ENCODE measurements at places on chromosomes 1 and 21.

GRCh38 chr21:39822042-39822441 is 45.2 kb upstream of the PCP4 start:
- no peak for DNase-seq

DNA sequence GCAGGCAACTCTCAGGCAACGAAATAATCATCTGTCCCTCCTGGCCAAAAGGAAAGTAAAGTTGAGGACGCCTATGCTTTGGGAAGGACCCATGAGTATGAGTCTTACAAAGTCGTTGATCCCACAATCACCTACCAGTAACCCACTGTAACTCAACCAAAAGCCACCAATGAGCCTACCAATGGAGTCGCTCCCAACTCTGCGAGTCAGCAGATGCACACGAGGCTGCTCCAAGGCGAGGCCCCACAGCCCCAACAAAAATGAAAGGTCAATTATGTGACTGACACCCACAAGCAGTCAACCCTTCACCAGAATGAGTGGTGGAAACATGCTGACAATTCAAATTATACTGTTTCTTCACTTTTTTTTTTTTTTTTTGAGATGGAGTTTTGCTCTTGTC is 12.0 kb downstream of the SETD4 start:
- no peak for DNase-seq

DNA sequence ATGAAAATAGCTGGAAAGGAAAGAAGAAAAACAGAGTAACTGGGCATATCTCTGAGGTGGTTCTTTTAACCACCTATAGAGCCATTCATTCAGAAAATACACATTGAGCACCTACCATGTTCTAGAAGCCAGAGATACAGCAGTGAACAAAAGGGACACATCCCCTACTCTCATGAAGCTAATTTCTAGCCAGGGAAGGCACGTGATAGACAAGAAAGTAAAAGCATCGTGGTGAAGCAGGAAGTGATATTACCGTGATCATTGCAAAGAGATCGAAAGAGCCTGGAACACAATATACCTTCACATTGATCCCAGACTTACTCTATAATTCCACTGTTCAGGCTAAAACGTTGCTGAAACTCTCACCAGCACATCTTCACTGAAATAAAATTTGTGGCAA is 76.0 kb downstream of the TIAM1 start:
- no peak for DNase-seq

- no peak for DNase-seq
These were observed 22.7 kb upstream of the SLC2A1 start for GRCh38 chr1:42981255-42981805.

- DNase-seq = no peak
These were observed 1.3 kb upstream of the VAMP3 start for GRCh38 chr1:7769673-7770412.

DNA sequence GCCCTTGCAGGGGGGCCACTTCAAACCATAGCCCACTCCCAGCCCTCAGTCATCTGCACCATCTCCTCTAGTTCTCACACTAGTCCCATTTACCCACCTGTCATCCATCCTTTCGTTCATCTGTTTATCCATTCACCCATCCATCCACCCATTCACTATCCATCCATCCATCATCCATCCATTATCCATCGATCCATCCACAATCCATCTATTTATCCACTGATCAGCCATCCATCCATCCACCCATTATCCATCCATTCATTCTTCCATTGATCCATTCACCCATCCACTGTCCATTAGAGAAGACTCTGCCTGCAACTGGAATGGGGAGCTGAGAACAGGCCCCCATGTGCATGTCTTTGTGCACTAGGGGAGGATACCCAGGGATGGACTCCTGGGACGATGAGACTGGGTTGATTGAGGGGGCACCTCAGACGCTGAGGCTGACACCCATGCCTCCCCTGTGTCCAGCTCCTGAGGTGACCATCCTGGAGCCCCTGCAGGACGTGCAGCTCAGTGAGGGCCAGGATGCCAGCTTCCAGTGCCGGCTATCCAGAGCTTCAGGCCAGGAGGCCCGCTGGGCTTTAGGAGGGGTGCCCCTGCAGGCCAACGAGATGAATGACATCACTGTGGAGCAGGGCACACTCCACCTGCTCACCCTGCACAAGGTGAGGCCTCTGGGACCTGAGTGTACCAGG is 97.9 kb downstream of the TRIM11 start:
- DNase-seq = no peak

- DNase-seq = no peak
These were observed 56.2 kb downstream of the KLHDC7A start for GRCh38 chr1:18536915-18537314.

DNA sequence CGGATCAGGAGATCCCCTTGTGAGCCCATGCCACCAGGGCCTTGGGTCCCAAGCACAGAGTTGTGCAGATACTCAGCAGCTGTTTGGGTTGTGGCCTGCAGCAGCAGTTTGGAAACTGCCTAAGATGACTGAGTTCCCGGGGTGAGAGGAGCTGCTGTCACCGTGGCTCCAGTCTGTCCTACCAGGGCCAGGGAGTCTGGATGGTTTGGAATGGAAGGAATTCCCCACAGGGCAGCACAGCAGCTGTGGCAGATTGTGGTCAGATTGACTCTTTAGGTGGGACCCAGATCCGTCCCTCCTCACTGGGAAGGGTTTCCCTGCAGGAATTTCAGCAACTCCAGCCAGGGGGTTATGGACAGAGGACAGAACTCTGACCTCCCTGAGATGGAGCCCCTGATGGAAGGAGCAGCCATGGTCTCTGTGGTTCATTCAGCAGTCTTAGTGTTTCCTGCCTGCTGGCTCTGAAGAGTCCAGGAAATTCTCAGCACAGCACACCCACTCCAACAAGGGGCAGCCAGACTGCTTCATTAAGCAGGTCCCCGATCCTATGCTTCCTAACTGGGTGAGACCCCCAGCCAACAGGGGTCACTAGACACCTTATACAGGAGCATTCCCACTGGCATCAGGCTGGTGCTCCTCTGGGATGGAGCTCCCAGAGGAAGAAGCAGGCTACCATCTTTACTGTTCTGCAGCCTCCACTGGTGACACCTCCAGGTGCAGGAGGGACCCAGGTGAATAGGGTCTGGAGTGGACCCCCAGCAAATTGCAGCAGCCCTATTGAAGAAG is 51.5 kb upstream of the TNFSF4 start:
- no peak for DNase-seq

GRCh38 chr1:111729946-111730681 is 9.1 kb downstream of the INKA2 start:
- no peak for DNase-seq

DNA sequence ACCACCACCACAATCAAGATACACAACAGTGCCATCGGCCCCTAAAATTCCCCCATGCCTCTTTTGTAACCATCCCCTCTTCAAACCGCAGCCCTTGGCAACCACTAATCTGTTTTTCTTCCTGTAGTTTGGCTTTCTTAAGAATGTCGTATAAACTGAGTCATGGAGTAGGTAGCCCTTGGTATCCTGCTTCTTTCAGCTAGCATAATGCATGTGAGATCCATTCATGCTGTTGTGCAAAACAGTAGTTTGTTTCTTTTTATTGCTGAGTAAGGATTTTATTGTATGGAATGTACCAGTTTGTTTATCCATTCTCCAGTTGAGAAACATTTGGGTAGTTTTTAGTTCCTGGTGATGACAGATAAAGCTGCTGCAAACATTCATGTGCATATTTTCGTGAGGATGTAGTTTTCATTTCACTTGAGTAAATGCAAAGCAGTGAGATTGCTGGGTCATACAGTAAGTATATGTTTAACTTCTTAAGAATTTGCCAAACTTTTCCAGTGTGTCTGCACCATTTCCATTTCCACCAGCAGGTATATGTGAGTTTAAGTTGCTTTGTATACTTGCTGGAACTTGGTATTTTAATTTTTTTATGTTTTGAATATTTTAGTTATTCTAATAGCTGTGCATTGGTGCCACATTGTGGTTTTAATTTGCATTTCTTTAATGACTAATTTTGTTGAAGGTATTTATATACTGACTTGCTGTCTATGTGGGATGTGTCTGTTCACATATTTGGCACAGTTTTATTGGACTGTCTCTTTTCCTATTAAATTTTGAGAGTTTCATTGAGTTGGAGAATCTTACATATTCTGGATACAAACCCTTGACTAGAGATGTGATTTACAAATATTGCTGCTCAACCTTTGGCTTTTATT is 148.4 kb upstream of the MAP1LC3C start:
- no peak for DNase-seq
